ENCODE measurements at places on chromosomes 1 and 21.

- no peak for DNase-seq
Observed at GRCh38 chr1:170692866-170693575, 29.1 kb downstream of the PRRX1 start.

DNA sequence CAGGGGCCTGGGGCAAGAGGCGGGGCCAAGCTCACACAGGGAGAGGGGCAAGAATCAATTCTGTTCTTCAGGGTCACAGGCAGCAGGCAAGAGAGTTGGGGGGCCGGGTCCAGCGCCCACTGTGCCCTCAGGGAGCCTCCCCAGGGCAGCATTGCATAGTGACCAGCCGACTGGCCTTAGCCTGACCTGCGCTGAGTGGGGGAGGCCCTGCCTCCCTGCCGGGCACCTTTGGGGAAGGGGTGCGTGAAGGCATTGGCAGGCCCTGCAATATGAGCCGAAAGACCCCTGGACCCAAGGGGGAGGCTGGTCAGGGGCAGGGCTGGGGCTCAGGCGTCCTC lies 12.2 kb downstream of the SCNN1D start:
- DNase-seq, result no peak

DNA sequence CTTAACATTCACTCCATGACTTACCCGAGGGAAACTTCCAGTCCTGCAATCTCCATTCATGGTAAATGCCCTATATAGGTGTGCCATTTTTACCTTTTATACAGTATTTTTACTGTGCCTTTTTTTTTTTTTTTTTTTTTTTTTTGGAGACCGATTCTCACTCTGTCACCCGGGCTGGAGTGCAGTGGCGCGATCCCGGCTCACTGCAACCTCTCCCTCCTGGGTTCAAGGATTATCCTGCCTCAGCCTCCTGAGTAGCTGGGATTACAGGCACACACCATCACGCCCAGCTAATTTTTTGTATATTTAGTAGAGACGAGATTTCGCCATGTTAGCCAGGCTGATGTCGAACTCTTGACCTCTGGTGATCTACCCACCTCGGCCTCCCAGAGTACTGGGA lies 124.4 kb upstream of the PLPPR4 start:
- no peak for DNase-seq

- DNase-seq, result no peak
Observed at GRCh38 chr1:216054600-216054999, 368.6 kb downstream of the USH2A start.

DNA sequence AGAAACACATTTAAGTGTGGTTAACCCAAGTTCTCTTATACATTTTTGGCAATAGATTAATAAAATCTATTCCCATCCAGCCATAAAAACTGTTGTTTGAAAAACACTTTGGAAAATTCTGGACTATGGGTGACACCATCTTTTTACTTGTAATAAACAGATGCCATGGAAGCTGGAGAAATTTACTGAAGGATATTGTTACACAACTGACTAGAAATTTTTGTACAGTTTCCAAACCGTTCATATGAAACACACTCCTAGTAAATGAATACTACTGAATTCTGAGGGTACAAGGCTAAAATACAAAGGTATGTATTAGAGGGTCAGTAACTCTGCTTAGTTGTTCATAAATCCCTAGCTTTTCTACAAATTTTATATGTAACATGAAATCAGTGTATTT lies 48.7 kb downstream of the TRIM33 start:
- DNase-seq, result no peak

DNA sequence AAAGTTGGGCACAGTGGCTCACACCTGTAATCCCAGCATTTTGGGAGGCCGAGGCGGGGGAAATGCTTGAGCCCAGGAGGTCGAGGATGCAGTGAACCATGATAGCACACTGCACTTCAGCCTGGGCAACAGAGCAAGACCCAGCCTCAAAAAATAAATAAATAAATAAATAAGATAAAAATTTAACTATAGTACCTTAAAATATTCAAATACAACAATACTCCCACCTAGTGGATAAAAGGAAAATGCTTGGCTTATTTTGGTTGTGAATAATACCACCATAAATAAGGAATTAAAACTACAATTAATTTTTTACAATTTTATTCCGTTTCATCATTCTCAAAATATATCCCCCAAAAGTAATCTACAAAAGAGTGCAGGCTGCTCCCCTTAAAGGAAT lies 8.1 kb downstream of the PSMG1 start:
- DNase-seq, result no peak

DNA sequence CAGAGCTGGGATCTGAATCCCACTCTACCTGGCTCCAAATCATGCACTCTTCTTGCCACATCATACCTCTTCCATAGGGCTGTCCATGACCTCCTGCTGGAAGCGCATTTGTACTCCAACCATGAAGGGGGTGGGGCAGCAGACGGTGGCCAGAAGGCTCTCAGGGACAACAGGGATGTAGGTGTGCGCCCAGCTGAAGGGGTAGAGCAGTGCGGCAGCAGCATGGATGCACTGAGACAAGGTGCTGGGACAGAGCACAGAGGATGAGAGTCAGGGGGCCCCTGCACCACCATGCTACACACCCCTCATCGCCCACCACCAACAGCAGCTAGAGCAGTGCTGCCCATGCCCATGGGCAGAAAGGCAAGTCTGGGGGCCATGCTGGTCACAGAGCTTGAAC lies 8.4 kb downstream of the DENND2D start:
- no peak for DNase-seq

- DNase-seq, result no peak
Observed at GRCh38 chr1:109225308-109225707, 11.6 kb downstream of the SARS1 start.

GRCh38 chr1:156805766-156806511 lies 10.7 kb downstream of the SH2D2A start:
- no peak for DNase-seq

- no peak for DNase-seq
Observed at GRCh38 chr1:217660353-217661062, 29.4 kb downstream of the SPATA17 start.

DNA sequence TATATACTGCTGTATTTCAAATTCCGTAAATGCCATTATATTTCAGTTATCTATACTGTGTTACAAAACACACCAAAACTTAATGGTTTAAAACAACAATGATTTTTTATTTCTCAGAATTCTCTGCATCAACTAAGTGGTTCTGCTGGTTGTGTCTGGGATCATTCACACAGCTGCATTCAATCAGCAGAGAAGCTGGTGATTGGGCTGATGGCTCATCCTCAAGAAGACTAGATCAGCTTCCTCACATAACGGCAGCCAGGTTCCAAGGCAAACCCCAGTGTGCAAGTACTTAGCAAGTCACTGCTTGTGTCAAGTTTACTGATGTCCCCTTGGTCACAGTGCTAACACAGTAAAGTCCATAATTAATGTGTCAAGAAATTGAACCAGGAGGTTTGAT lies 86.3 kb upstream of the VANGL1 start:
- no peak for DNase-seq

- DNase-seq, result no peak
Observed at GRCh38 chr1:213464786-213465460, 413.9 kb downstream of the RPS6KC1 start.

DNA sequence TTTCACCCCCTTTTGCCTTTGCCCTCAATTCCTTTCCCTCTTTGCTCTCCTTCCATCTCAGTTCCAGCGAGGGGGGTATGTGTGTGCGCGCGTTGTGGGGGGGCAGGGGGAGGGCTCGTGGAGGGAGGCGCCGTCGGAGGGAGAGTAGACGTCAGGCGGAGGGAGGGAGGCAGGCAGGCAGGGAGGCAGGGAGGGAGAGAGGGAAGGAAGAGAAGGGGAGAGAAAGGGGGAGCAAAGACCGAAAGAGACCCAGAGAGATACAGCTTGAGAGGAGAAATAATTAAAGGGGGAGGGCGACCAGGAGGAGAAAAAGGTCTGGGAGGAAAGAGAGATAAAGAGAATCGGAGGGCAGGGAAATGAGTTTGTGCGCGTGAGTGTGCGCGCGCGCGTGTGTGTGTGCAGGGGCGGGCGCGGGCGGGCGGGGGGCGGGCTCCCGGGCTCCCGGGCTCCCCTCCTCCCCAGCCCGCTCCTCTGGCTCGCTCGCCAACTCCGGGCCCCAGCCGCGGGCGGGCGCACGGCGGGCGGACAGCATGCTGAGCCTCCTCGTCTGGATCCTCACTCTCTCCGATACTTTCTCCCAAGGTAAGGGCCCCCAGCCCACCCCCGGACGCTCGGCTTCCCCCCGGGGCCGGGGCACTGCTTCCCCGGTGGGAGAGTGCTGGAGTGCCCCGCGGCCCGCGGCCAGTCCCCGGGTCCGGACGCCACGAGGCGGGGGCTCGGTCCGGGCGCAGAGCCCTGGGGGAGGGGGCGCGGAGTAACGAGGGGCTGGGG lies at the start of gene KIRREL1:
Gene KIRREL1 (plus strand): TSS at position 499 of the 771 bp plus-strand sequence. CDS start 32 bp downstream, at position 531.
- no peak for DNase-seq

DNA sequence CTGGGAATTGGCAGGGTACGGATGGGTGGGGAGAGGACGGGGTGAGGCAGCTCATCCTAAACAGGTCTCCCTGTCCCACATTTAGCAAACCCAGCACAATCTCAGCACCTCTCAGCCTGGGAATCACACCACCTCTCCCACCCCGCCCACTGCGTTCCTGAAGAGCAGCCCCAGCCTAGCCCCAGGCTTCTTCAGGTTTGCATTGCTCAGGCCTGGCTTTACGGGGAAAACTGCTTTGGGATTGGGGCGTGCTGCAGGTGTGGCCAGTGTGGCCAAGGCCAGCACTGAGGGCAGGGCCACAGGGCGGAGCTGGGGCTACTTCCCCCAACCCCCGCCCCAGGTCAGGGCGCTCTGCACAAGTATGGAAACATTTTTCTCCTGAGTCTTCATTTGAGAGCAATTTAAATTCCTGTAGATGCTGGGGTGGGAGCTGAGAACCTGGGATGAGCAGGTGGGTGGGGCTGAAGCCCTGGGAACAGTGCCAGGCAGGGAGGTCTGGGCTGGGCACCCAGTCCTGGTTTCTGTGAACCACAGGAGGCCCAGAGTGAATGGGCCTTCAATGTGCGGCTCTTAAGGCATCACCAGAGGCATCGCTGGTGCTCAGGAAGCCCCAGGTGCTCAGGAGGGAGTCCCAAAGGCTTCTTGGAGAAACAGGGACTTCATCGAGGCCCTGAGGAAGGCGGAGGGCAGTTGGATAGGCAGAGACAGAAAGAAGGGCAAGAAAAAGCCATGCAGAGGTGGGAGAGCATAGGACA lies 24.1 kb downstream of the TNNT2 start:
- no peak for DNase-seq

DNA sequence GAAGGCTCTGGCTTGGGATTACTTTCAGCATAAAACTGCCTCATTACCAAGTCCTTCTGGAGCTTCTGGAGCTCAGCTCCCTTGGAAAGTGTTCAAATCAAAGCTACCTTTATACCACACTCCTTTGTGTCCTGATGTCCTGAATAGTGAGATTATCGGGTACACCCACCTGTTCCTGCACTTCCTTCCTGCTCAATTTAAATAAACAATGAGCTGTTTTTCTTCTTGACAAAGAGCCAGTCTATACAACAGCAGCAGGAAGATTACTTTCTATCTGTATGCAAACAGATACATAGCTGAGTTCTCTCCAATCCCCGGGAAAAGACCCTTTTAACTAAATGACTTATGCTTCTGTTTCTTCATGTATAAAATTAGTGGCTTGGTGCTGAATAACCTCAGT lies 258.0 kb upstream of the FMN2 start:
- no peak for DNase-seq

GRCh38 chr1:93704052-93704451 lies 22.4 kb upstream of the BCAR3 start:
- DNase-seq, result peak; percentile 95

GRCh38 chr1:217188280-217189237 lies 442.3 kb downstream of the GPATCH2 start:
- no peak for DNase-seq

DNA sequence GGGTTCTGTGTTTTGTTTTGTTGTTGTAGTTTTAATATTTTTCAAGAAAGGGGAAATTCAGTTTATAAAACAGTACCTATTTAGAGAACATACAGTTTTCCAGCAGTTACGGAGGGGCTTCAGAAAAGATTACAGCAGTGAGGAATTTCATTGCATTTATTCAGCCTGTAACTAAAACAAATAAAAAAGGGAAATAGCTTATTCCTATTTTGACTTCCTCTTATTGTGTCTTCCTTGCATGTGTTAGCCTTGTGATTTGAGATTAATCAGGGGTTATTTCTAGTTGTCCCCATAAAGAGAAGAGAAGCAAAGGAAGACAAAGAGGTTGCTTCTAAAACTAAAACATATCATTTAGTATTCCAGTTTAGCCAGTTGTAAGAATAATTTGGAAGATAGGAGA lies 35.0 kb downstream of the CTTNBP2NL start:
- no peak for DNase-seq

DNA sequence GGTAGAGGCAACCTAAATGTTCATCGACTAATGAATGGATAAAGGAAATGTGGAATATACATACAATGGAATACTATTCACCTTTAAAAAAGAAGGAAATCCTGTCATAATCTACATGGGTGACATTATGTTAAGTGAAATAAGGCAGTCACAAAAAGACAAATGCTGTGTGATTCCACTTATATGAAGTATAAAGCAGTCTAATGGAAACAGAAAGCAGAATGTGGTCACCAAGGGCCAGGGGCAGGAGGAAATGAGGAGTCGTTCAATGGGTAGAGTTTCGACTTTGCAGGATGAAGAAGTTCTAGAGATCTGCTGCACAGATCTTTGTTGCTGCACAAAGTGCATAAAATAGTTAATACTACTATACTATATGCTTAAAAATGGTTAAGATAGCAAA lies 7.8 kb downstream of the DIPK1A start:
- peak; percentile 85 for DNase-seq

DNA sequence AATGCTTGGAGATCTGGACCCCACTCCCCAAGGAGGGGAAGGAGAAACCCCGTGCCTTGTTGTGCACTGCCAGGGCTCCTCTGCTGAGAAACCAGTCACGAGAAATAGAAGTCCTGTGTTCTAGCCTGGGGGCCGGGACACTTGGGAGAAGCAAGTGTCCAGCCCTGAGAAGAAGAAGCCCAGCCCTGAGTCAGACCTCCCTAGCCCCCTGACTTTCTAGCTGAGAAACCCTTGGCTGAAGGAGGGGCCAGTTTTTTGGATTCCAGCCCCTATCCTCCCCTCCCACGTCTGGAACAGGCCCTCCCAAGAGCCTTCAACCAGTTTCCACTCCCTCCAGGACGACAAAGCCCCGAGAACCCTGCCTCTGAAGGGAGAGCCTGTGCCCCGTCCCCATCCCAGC lies 100.5 kb downstream of the NAV1 start:
- DNase-seq, result no peak

- no peak for DNase-seq
Observed at GRCh38 chr1:221989741-221990140, 247.9 kb upstream of the DUSP10 start.

GRCh38 chr21:45236481-45236880 lies 51.2 kb downstream of the POFUT2 start:
- no peak for DNase-seq

- DNase-seq, result no peak
Observed at GRCh38 chr1:32311709-32312393, 20.0 kb downstream of the HDAC1 start.

- DNase-seq, result no peak
Observed at GRCh38 chr1:67372898-67373297, 57.3 kb downstream of the SERBP1 start.

DNA sequence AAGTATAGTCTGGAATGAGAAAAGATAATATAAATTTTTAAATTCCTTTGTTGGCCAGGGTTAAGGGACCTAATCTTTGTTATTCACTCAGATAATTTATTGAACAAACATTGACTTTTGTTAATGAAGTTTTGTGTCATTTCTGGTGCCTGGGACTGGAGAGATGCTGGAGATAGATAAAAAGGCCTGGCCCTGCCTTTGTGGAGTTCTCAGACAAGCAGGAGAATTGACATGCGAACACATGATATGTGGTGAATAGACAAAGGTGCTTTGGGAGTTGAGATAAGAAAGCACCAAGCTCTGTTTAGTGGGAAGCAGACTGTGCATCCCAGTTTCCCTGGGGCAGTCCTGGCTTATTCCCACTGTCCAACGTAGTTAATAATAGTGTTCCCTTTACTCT lies 8.5 kb downstream of the C1orf21 start:
- DNase-seq, result no peak
